RWPE1 (cell line): ENCODE measurements at places on chromosomes 13 and 19.

DNA sequence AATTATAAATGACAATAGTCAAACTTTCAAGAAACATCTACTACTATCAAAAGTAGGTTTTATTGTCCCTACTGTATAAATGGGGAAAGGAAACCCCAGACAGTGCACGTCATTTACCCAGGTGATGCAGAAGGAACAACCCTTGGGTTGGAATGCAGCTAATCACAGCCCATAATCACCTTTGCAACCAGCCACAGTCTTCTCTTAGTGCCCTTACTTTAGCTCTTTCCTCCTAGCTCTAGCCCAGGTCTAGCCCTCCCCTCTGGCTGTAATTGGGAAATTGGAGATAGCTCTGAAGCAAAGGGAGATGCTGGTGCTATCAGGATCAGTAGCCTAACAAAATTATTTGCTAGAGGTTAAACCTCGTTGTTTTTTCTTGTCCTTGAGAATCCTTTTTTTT is 25.5 kb upstream of the TSC22D1 start:
- no peak for DNase-seq

DNA sequence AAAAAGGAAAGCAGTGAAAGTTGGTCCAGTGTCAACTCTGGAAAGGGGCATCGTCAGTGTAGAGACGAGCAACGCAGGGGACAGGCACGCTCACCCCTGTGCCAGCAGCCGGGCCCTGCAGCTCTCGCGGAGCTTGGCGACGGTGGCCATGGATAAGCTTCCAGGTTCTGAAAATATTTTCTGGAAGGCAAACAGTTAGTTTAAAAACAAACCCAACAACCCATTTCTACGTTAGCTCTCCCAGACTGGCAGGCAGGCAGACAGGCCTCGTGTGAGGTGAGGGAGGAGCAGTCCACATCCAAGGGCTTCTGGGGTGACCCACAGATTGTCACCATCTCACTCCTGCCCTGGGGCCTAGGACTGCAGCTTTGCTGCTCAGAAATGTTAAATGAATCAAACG is 27.4 kb downstream of the LAMP1 start:
- DNase-seq, result no peak

DNA sequence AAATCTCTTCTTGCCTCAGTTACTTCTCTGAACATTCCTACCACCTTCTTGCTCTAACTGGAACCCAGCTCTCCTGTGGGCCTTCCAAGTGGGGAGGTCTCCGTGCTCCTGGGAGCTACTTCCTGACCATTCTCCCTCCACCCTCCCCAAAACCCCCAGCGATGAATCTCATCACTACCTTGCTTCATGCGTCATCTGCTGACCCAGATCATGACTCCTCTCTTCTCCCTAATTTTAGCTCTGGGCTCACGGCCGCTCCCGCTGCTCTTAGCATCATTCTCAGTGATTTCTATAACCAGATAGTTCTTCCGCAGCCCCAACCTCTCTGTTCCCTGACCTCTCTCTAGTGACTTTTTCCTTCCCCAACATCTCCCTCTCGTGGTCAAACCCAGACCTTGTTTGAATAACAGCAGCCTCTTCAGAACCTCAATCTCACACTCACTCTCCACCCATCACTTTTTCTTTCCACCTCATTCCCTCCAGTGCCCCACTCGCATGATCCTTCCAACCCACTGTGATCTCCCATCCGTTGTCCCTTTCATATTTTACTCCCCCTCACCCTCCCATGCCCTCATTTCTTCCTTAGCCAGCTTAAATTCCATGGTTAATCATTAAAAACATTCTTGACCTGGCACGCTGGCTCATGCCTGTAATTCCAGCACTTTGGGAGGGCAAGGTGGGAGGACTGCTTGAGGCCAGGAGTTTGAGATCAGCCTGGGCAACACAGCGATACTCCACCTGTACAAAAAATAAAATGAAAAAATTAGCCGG is 21.8 kb downstream of the MRPS12 start:
- DNase-seq, result no peak

- no peak for DNase-seq
Measured at GRCh38 chr19:42487032-42487797, 41.1 kb downstream of the CEACAM1 start.

GRCh38 chr19:38057959-38058690 is 151.1 kb downstream of the SIPA1L3 start:
- DNase-seq, result no peak

- DNase-seq, result peak; percentile 52
Measured at GRCh38 chr19:34364830-34365462, at the start of gene GPI. Gene GPI (plus strand): TSS chr19:34365196. CDS start chr19:34365267, 71 bp downstream.

GRCh38 chr13:80527400-80527799 is 186.5 kb upstream of the SPRY2 start:
- DNase-seq, result no peak

- DNase-seq, result no peak
Measured at GRCh38 chr13:45892513-45892912, 41.0 kb upstream of the SIAH3 start.

DNA sequence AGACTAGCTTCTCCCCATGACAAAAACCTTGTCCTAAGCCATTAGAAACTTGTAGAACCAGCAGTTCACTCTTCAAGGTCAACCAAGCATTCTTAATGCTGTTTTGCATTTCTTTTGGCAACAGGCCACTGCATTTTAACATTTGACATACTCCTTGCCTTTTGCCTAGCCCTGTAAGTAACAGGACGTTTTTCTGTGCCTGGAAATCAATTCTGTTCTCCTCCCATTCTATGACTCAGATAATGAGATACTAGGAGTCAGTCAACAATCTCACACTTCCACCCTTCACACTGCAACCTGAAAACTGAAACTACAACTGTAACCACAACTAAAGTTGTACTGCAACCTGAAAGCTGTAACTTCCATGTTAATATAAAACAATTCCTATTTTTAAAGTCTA is 268.7 kb downstream of the MZT1 start:
- DNase-seq, result peak; percentile 2

DNA sequence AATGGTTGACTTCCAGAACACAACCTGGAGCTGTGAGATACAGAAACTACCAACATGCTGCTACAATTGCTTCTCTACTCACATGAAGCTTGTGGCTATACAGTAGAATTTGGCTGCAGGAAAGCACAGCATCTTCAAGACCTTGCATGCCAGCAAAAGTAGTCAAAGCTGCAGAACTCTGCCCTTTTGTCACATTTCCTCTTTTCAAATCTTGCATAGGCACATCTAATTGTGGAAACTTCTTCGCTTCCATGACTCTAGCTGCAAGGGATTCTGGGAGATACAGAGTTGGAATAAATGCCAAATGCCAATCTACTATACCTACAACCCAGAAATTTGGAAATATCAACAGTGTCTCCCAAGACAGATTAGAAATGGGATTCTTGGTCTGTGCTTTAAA is 462.2 kb downstream of the FOXO1 start:
- DNase-seq, result no peak

DNA sequence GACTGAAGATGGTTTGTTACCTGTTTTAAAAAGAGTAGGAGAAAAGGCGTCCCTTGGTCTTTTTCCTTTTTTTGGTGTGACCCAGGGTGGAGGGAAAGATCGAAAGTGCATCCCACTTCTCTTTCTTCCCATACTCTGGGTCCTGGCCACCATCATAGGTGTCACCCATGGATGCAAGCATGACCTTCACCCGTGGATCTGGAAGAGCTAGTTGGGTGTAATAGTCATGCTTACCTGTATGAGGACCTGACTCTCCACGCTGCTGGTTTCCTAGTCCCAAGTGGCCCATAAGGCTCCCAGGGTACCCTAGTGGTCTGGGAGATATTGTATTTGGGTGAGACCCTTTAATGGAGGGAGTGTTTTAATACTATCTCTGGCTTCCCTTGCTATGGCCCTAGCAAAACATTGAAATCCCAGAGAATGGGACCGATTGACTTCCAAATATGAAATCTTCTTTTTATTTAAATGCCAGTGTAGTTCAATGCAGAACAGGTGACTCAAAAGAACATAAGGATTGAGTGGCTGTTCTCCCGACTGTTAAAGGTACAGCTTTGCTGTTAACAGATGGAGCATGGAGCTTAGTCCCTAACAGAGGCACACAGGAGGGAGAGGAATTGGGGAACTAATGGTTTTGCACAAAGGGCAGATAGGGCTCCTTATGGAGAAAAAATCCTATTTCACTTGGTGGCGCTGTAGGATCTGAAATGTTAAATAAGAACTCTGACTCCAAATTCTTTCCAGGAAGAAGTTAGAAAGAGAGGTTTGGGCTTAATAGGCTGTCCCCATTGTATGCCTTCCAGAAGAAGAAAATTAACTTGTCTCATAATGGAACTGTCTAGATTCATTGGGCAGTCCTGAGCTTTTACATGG is 7.0 kb upstream of the ZNF550 start:
- no peak for DNase-seq

DNA sequence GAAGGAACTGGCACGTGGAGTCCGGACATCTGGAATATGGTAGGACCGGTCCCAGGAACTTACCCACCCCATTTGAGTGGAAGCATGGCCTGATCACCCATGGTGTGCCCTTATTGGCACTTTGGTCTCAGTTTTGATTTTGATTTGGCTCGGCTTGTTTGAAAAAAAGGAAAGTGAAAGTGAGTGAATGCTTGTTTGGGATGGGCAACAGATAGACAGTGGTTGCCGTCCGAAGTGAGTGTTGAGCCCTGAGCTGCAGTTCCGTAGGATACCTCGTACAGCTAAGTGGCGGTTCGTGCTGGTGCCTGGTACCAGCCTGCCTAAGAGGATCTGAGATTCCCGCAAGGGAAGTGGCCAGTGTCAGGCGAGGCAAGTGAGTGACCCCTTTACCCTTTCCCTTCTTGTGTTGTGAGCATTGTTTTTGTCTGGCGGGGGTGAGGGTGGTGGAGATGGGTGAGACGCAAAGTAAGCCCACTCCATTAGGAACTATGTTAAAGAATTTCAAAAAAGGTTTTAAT is 605.8 kb downstream of the UQCRFS1 start:
- DNase-seq, result no peak

DNA sequence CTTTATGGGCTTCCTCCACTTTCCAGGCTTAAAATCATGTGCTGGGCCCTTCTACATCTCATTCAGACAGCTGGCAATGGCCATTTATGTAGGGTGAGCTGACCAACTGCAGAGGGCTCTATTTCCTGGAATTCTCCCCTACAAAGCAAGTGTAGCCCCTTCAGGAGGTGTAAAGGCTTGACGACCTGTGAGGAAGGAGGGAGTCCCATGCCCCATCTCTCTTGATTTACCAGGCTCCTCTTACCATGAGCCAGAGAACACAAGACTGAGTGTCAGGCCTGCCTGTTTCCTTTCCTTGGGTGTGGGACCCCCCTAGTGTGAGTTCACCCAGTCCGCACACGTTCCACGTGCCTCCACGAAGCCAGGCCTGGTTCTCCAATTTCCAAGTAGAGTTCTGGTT is 16.6 kb downstream of the ZNF536 start:
- DNase-seq, result no peak

DNA sequence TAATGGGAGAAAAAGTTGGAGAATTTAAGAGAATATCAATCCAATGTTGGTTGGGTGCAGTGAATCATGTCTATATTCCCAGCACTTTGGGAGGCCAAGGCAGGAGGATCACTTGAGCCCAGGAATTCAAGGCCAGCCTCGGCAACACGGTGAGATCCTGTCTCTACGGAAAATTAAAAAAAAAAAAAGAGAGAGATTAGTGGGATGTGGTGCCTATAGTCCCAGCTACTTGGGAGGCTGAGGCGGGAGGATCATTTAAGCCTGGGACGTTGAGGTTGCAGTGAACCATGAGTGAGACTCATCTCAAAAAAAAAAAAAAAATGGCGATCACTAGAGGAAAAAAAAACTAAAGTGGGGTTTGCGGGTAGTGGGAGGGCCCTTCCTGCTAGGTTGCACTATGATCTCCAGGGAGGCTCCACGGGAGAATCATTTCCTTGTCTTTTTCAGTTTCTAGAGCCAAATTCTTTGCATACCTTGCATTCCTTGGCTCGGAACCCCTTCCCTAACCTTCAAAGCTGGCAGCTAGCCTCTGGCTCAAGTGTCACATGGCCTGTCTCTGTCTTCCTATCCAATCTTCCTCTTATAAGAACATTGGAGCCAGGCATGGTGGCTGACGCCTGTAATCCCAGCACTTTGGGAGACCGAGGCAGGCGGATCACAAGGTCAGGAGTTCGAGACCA is 5.8 kb upstream of the ERCC2 start:
- DNase-seq, result peak; percentile 74

GRCh38 chr13:66875264-66875663 is 354.9 kb downstream of the PCDH9 start:
- no peak for DNase-seq

DNA sequence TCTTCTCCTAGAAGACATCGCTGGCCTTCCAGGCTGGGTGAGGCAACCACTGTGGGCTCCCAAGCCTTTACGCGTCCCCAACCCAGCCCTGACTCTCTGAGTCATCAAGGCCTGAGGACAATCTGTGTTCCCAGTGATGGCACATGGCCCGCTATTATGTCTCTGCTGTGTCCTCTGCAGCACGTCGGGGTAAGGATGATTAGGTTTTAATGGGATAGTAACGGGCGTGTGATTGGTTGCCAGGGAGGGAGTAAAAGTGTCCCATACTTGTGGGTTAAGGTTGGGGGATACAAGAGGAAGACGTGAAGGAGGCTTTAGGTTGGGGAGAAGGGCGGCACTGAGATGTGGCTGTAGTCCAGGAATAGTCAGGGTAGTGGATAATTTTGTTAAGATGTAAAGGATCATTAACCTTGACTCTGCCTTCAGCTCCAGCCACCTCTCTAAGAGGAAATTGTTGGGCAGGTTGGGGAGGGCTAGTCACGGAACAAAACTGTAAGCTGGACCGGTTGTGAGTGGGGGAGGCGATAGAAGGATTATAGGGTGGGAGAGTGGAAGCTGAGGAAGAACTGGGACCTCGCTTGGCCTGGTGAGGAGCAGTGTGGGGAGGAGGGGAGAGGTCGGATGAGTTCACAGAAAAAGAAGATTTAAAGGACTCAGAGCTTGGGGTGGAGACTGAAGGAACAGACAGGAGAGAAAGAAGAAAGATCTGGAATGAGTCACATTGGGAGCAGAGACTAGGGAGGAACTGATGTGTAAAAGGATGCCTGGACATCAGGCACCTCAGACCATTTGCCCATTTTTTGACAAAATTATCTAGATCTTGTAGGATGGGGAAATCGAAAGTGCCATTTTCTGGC is 27.9 kb upstream of the IGFL1 start:
- DNase-seq, result no peak

DNA sequence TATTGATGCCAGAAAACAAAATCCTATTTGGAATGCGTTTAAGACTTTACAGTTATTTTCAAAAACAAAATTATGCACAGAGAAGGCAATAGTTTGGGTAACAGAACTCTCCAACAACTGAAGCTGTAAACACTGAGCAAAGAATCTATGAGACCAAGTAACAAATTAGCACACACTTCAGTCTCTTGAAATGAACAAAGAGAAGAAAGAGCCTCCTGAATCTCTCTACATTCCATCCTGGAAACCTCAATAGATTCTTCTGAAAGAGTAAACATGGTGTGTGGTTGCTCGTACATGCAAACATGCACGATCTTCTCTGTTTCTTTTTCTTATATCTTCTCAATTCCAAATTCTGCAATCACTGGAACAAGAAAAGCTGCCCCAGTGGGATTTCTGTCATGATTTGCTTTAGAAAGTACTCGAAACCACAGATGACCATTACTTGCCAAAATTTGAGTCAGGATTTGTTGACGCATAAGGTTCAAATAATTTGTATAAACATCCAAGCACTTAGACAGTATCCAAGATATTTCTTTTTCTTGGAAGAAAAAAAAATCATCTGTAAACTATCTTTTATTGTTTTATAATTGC is 137.9 kb upstream of the DACH1 start:
- no peak for DNase-seq
